NCI-H748 treated with DMSO at 0.1 percent for 48 hours (cell line): ENCODE measurements at places on chromosomes 11 and 22.

DNA sequence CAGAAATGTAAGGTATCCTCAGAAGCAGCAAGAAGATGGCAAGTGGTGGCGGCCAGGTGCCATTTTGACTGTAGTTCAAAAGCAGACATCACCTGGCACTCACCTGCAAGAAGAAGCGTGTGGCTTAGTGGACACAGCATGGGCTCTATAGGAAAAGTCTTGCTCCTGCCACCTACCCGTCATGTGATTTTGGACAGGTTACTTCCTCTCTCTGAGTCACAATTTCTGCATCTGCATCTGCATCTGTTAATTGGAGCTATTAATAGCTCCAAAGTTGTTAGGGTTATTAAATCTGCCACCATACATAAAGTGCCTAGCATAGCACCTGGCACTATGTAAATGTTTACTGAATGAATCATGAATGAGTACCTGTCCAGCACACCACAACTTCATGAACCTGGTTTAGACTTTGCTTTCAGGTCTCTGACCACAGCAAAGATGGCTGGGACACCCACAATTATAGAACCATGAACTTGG is 16.8 kb downstream of the RAB30 start:
- DNase-seq = peak; percentile 71

DNA sequence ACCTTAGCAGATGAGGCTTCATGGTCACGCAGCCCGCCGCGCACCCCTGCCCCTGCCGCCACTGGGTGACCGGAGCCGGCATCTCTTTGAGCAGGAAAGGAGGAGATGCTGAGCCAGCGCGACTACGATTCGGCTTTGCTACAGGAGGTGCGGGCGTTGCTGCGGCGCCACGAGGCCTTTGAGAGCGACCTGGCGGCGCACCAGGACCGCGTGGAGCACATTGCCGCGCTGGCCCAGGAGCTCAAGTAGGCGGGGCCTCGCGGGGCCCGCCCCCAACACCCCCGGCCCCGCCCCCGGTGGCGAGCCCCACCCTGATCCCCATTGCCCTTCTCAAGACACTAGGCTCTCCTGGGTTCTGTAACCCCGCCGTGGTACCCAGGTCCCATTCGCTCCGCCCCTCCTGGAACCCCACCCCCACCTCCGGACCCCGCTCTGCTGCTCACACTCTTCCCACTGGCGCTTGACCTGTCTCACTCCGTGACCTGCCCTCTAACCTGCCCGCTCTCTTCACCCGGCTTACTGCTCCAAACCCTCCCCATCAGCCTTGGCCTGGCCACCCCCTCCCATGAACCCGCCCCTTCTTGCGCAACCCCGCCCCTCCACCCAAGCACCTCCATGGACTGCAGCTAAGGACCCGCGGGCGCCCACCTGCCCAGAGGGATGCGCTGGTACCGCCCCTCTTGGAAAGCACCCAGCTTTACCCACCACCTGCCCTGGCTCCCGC is 9.1 kb downstream of the CTSF start:
- no peak for DNase-seq

- DNase-seq = no peak
Observed at GRCh38 chr11:78270971-78271370, 82.3 kb downstream of the USP35 start.

DNA sequence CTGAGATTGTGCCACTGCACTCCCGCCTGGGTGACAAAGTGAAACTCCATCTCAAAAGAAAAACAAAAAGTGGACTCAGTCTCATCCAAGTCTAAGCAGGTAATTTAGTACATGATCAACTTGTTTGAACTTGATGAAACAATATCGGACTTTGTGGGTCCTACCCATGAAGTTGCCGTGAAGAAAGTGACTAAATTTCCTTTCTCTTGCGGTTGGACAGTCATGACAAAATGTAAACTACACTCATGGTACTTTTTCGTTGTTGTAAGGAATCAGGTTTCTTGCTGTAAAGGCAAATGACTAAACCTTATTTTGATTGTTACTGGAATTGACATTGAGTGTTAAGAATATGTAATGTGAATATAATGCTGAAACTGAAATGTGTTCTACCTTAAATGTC is 164.5 kb upstream of the PLET1 start:
- no peak for DNase-seq

DNA sequence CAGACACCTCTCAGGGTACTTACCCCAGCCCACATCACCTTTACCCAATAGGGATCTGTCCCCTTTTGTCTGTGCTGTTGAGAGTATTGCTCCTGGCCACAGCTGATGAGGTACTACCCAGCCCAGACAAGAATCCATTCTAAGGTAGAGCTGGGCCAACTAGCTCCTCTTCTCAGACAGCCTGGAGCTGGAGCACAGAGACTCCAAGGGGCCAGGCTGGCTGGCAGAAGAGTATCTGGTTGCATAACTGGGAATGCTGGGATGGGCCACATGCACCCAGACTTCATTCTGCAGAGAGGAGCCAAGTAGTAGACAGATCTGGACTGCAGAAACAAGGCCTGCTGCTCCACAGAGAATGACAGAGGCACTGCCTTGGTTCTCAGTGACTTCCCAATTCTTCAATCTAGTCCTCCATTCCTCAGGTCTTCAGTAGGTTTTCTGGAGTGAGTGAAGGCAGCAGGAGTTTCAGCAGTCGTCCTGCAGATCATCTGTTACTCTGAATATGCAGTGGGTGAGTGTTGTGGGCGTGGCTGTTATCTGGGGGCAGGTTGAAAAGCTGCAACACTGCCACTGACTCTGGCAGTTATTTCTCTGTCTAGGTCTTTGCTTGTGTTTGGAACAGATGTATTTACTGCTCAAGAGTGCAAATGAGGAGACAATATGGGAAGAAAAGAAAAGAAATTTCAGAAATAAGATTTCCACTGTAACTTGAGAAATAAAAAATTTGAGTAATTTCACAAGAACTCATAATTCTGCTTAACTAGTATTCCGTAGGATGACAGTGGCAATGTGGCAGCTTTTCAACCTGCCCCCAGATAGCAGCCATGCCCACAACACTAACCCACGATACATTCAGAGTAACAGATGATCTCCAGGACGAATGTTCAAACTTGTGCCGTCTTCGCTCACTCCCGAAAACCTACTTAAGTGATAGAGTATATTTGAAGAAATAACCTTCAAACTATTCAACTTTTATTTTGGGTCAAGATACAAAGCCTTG is 34.9 kb downstream of the MAPK1 start:
- DNase-seq = no peak

DNA sequence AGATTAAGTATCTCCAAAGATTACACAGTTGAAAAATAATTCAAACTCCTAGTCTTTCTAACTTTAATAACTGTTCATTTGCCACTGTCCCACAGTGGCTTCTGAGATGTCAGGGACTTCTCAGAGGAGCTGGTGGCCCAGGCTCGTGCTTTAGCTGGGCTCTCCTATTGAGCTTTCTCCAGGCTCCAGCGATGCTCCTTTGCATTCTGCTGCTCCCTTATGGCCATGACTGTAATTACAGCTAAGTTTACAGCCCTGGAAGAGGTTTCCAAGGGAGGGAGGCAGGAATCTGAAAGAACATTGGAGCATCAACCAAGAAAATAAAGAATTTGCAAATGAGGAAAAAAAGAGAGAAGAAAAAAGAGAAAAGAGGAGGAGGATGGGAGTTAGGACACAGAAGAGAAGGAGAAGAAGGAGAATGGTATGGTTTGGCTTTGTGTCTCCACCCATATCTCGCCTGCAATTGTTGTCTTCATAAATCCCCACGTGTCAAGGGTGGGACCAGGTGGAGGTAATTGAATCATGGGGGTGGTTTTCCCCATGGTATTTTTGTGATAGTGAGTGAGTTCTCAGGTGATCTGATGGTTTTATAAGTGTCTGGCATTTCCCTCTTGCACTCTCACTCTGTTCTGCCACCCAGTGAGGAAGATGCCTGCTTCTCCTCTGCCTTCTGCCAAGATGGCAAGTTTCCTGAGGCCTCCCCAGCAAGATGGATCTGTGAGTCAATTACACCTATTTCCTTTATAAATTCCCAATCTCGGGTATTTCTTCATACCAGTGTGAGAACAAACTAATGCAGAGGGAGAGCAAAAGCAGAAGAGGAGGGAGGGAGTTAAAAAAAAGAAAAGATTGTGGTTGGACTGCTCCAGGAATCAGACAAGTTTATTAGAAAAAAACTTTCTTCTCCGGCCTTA is 857.0 kb downstream of the KCNA4 start:
- DNase-seq = peak; percentile 44

DNA sequence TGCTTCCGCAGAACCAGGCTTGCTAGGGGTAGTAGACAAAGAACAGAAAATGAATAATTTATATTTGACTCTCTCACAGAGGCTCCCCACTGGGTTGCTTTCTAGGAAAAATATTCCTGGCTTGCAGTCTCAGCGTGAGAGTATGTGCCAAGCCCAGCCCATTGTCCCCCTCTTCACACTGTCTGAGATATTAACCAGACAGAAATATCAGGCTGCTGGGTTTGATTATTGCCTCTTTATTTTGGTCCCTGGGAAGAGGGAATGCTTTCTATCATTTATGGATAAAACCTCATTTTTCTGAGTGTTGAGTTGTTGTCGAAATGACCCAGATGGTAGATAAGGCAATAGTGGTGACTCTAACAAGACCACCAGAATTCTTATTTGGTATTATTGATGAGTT is 367.9 kb downstream of the METTL15 start:
- DNase-seq = no peak

GRCh38 chr11:60077216-60077817 is 11.1 kb upstream of the MS4A2 start:
- DNase-seq = no peak

- no peak for DNase-seq
Observed at GRCh38 chr22:24465975-24466374, 29.2 kb upstream of the UPB1 start.

DNA sequence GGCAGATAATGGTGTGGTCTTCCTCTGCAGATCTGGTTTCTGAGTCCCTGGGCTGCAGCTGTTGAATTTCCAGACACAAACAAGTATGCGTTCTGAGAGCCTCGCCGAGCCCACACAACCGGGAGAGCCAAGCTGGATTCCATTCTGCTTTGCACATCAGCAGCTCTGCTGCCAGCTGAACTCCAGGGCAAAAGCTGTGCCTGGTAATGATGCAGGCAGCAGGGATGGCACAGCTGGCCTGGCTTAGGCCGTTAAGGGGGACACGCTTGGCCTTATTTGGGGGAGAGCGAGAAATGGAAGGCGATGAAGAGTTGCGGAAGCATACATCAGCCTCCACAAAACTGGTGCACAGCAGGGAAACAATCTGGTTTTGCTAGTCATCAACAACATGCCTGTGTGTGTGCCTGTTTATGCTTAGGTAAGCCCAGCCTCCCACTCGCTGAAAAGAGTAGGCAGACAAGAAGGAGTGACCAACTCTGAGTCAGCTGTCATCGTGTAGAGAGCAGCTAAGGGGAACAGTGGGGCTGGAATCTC is 25.1 kb downstream of the ADAMTS8 start:
- DNase-seq = no peak

DNA sequence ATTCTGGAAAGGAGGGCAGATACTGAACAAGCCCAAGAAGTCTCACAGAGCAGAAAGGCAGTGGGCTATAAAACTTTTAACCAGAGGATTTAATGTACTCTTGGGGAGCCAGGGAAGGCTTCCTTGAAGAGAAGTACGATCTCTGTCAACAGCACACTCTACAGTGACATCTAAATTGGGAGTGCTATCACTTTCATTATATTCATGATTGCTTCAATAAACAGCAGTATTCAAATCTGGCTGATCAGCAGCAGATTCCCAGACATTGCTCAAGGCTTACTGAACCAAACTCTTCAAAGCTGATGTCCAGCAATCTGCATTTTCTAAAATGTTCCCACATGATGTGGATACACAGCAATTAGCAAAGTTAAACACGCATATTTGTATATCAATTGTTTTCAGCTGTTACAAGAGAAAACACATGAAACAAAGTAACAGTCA is 44.2 kb downstream of the SYTL2 start:
- no peak for DNase-seq

DNA sequence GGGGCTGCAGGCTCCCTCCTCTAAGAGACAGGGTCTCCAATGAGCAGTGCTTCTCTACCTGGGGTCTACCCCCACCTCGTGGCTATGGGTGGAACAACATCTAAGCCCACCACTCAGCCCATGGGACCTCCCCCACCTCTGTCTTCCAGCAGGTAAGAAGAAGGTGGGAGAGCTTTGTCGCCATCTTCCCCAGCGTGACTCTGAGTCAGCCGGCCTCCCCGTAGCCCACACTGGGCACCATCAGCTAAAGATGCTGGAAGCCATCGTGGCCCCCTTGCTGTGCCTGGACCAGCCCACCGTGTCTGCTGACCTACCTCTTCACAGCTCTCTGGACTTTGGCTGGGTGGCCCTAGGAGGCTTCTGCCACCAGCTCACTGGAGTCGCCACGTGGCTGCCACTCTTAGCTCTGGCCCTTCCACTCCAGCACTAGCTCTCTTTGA is 944 bp downstream of the C11orf86 start:
- no peak for DNase-seq

DNA sequence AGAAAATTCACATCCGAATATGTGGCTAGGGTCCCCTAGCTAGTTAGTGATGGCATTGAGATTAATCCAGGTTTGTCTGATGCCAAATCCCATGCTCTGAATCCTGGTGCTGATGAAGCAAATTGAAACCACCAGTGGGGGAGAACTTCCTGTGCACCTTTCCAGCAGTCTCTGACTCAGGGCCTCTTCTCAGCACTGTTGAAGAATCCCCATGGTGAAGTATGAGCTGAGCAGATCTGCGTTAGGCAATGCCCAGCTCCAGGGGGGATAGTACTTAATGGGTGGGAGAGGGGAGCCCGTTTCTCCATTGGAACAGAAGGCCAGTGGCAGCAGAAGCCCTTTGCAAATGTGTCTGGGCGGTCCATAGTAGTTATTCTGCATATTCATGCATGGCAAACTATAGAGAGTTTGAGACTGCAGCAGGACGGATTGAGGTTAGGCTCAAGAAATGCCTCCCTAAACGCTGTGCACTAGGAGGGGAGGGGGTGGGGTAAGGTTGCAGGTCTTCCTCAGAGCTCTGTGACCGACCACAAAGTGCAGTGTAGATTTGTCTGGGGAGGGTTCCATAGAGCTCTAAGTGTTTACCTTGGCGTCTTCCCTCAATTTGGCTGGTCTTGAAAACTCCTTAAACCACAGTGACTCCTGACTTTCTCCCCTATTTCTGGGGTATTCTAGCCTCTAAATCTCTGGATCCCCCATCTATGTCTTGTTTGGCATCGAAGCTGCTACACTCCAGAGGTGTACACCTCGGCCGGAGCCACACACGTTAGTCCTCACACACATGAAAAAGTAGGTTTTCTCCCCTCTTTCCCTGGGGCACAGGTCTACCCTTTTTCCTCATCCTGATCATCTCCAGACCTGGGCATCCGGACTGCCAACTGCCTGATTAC is 4.8 kb downstream of the POU2F3 start:
- no peak for DNase-seq
